Heart left ventricle (tissue), 16 donors: ENCODE measurements at places on chromosomes 16 and 17. TPM values are rescaled to one million over a fixed set of nuclear protein-coding genes. Genes with fewer than 3 reads are reported as not detected.

Gene TVP23C
- 4.5 TPM for polyA plus RNA-seq

Gene KRTAP3-1
- not detected for polyA plus RNA-seq

Gene AARS1
- 82.0 TPM for polyA plus RNA-seq

Gene PYY
- not detected for polyA plus RNA-seq

Gene HCRT
- not detected for polyA plus RNA-seq

Gene UTS2R
- polyA plus RNA-seq = 0.11 TPM

Gene SLC12A3
- polyA plus RNA-seq = not detected

Gene KCNJ2
- polyA plus RNA-seq = 7.1 TPM

Gene TMEM220
- 8.3 TPM for polyA plus RNA-seq

Gene TBC1D26
- polyA plus RNA-seq = not detected

Gene PDILT
- not detected for polyA plus RNA-seq

Gene CHTF18
- polyA plus RNA-seq = 2.6 TPM

Gene KLHL10
- polyA plus RNA-seq = 0.08 TPM

Gene GRB7
- polyA plus RNA-seq = 0.57 TPM

Gene EVPLL
- not detected for polyA plus RNA-seq

Gene SLFN12
- polyA plus RNA-seq = 1.7 TPM

Gene PRMT7
- 37.4 TPM for polyA plus RNA-seq

Gene GOT2
- 338 TPM for polyA plus RNA-seq

Gene KRT25
- polyA plus RNA-seq = not detected

Gene KRT33A
- polyA plus RNA-seq = not detected

Gene TMIGD1
- not detected for polyA plus RNA-seq

Gene ABCA8
- polyA plus RNA-seq = 13.4 TPM

Gene GPRC5B
- 97.5 TPM for polyA plus RNA-seq

Gene TMEM94
- polyA plus RNA-seq = 34.1 TPM

Gene RHBDL3
- polyA plus RNA-seq = 4.8 TPM

Gene DHX40
- polyA plus RNA-seq = 5.5 TPM

Gene PRSS36
- 2.6 TPM for polyA plus RNA-seq
